ENCODE measurements at places on chromosomes 6 and 20.

DNA sequence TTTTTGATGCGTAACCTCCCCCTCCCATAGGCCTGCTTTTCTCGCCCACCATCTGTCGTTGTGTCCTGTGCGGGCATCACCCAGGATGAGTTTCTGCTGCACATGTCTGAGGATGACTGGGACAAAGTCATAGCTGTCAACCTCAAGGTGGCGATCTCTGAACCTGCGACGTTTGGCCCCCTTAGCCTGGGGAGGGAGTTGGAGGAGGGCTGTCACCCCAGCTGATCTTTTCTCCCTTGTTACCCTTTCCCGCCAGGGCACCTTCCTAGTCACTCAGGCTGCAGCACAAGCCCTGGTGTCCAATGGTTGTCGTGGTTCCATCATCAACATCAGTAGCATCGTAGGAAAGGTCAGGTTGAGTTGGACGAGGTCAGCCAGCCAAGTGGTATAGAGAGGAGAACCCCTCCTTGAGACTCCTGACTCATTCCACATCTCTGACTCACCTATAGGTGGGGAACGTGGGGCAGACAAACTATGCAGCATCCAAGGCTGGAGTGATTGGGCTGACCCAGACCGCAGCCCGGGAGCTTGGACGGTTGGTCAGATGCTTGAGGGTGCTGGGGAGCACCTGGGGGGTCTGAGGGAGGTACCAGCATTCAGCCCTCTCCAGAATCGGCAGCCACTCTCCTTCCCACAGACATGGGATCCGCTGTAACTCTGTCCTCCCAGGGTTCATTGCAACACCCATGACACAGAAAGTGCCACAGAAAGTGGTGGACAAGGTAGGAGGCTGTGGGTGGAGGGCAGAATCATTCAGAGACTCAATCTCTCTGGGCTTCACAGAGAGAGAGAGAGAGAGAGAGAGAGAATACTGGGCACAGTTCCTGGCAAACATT, 954 bp downstream of the HSD17B8 start:
- DNase-seq = peak; percentile 76

GRCh38 chr6:43887906-43888683, 118.1 kb downstream of the VEGFA start:
- DNase-seq = no peak

- DNase-seq = peak; percentile 42
Observed at GRCh38 chr6:90285042-90285481, 11.6 kb downstream of the BACH2 start.

DNA sequence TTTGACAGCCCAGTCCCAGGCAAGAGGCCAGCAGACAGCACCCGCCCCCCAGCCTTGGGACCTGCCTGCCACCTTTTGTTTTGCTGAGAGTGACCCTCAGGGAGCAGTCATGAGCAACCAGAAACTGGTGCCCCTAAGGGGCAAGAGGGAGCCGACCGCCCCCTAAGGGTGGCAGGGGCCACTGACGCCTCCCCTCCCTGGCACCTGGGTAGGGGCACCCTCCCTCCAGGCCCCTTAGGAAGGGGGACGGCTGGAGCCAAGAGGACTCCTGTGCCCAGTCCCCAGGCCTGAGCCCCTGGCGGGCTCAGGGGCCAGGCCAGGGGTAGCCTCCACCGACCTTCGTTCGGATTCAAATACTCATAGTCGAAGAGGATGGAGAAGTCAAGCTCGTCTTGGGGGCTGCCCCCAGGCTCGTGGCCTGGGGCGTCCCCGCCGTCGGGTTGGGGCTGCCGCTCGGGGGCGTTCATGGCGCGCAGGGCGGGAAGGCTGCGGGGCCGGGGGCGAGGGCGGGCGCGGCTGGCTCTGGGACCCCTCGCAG, 417 bp downstream of the NFATC2 start:
- peak; percentile 68 for DNase-seq

- peak; percentile 6 for DNase-seq
Observed at GRCh38 chr6:36241728-36242127, 28.1 kb upstream of the PNPLA1 start.

- no peak for DNase-seq
Observed at GRCh38 chr6:35686873-35687555, 1.7 kb downstream of the FKBP5 start.
